ENCODE measurements at places on chromosomes 3 and 15.
A peak's percentile ranks its signal among the peaks of the same experiment; 100 is the strongest.

DNA sequence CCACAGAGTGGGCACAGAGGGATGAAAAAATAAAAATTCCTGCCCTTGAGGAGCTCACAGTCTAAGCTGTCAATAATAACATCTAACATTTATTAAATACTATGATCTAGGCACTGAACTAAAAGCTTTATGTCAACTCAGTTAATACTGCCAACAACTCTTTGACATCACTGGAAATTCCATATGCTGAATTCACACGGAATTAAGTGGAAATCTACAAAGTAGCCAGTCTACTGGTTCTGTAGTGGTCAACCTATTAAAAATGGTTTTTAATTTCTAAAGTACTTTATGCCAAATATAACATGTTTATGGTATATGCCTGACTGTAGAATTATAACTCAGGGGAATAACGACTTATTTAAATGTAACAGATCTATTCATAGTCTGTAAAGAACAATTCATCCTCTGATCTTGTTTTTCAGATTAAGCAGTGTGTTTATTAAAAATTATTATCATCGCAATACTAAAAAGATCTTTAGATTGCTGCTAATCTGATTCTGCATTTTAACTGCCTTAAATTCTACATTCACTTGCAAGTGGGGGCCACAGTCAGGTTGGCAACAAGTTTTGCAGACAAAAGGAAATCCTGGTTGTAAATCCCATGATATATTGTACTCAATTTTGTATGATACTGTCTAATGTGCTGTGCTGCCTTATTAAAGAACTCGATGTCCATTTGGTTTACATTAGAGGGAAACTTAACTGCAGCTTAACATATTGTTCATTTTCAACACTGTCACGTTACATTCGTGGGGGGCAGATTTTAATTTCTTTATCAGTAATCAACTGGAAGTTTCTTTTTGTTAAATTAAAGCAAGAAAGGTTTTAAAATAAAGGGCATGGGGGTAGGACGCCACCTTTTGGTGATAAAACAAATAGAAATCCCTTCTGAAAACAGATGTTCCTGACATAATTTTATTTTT lies 2.6 kb upstream of the FOXP1 start:
- peak; percentile 22 for DNase-seq

DNA sequence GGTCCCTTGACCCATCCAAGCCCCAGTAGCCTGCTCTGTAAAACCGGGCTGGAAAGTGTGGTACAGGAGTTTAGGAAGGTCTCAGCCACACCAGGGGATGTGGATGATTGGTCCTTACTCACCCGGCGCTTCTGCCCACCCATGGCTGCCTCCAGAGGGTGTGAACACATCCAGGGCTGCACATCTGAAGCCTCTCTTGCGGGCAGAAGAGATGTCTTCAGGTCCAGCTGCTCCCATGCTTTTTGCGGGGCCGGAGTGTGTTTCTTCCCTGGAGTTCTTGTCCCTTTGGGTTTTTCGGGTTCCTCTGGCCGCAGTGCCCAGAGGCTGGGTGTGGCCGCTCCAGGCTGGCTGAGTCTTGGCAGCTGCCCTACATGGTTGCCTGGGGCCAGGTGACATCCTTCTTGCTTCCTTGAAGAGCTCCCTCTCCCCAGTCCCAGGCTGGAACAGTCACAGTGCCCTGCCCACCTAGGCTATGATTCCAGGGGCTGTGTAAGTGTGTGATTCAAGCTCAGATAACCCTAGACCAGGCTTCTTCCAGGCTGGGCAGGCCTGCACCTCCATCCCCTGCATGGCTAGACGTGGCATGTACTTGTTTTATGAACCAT lies 33.9 kb downstream of the HDAC11 start:
- no peak for DNase-seq

DNA sequence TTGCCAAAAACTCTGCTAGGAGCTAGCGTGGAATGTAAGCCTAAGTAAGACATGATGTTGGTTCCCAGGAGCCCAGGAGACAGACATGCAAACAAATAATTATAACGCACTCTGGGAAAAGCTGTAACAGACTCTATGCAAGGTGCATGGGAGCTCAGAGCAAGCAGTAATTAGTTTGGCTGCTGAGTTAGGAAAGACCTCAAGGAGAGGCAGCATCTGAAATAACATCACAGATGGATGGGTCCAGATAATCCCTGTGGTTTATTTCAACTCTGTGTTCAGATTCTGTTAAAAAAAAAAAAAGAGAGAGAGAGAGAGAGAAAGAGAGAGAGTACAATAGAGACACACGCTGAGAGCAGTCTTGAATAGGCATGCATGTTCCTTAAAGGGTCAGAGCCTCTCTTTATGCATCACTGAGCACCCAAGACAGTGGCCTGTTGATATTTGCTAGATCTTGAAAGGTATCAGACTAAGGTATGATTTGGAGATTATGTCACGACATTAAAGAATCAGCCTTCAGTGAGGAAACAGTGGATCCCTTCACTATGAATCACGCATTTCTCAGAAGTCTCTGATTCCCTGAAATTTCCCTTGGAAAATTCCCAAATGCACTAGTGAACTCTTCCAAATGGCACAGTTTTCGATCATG lies 124.4 kb upstream of the LIPC start:
- DNase-seq = no peak

- no peak for DNase-seq
These were observed 535.6 kb downstream of the NLGN1 start for GRCh38 chr3:173933113-173933512.

- DNase-seq = no peak
These were observed 58.8 kb downstream of the MAP3K13 start for GRCh38 chr3:185421577-185422232.

- DNase-seq = no peak
These were observed 42.1 kb upstream of the TSPAN3 start for GRCh38 chr15:77112838-77113504.

Data from T-cell (primary cell).